Stimulated activated CD8-positive, alpha-beta memory T cell treated with anti-CD3 and anti-CD28 coated beads, Interleukin-4, amount 100 ng/mL, for 4 hours (primary cell): ENCODE measurements at places on chromosomes 1 and 21.

DNA sequence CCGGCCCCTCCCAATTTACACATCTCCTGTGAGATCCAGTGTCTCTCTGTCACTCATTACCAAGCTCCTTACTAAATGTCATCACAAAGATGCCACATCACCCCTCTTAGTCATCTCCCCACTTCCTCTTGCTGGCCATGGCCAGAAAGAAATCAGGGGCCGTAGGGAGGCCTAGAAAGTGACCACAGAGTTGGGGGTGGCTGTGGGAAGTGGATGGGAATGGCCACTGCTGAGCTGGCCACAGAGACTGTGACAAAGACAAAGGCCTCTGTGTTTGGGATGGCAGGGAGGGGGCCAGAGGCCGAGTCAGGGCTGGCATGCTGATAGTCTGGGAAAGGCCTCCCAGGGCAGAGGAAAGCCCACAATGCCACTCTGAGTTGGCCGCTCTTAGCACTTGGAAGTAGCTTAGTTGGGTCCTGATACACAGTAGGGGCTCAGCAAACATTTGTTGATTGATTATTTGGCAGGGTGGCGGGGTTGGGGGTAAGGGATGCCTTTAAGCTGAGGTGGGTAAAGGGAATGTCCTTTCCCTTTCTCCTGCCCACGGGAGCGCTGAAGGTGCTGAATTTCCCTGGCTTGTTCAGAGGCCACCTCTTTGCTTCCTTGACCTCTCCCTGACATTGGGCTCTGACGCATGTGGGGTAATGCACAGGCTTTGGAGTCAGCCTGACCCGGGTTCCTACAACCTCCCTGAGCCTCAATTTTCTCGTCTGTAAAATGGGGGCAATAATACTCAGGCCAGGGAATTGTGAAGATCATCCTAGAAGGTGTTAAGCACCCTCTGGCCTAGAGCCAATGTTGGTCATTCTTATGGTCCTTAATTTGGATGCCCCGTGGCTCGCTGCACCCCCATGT, 13.2 kb downstream of the NAV1 start:
- DNase-seq: no peak

- peak; percentile 50 for DNase-seq
Observed at GRCh38 chr1:113871597-113872113, at the start of gene PTPN22. Gene PTPN22 (minus strand): TSS chr1:113871712.

GRCh38 chr1:29218223-29218622, 12.5 kb downstream of the MECR start:
- DNase-seq: no peak

DNA sequence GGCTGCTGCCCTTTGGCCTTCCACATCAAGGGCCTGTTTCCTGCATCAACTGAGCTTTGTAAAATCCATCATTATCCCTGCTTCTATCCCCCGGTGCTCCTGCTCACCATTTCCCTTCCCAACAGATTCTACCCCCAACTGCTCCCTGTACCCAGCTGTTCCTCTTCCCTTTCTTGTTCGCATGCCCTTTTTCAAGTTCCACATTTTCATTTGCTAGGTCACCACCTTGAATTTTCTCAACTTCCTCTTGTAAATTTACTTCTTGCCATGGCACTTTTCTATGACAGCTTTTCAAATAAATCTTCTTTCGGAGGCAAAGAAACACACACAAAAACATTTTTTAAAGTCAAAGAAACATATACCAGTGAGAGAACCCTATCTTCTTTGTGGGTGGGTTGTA, 330.5 kb upstream of the ADGRL2 start:
- no peak for DNase-seq

GRCh38 chr1:113677250-113678158, 81.8 kb downstream of the PHTF1 start:
- no peak for DNase-seq

GRCh38 chr1:157005965-157006364, 39.6 kb downstream of the ARHGEF11 start:
- no peak for DNase-seq

DNA sequence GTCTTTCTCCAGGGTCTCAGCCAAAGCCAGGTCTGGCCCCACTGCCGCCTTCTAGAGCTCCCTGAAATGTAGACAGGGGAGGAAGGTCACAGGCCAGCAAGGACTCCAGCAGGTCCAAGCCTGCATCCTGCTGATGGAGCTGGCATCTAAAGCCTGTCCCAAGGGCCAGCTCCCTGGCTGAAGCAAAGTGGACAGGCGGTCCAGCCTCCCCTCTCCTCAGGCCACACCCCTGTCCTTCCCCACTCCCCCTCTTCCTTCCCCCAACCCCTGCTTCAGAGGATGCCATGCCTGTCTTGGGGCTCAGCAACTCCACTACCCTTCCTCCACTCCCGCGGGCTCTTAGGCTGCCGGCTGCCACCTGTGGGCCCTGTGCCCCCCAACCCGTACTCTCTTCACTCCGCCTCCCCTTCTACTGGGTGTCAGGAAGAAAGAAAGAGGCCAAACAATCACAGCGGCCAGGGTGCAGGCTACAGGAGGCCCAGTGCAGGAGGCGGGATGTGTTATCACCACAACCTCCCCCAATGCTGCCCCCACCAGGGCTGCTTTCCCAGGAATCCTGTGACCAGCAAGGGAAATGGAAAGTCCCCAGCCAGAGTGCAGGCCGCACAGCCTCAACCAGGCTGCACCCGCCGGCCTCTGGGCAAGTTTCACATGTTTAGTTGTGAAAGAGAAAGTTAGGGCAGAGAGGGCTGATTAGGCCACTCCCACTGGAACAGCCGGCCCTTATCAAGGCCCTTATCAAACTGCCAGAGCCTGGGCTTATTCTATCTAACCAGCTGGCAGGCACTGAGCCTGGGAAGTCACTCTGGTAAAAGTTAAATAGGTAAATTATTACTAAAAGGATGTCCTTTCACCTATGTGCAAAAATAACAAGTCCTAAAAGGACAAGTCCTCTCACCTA, 34.1 kb downstream of the ACOT7 start:
- DNase-seq: peak; percentile 31

DNA sequence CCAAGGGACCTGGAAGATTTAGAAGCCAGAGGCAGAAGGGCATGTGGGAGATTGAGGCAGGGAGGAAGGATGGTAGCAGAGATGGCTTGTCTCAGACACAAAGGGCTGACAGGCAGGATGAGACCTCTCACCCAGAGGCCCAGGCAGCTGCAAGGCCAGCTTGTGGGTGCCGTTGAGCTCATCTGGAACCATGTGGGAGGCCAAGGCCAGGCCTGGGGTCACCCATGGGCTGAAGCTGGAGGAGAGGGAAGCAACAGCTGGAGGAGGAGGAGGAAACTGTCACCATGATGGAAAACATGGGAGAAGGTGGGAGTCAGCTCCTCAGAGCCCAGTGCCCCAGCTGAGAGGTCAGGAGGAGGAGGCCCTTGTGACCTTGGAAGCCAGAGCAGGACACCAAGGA, 6.4 kb downstream of the CRABP2 start:
- no peak for DNase-seq

- no peak for DNase-seq
Observed at GRCh38 chr1:38018864-38019343, 6.4 kb downstream of the UTP11 start.

DNA sequence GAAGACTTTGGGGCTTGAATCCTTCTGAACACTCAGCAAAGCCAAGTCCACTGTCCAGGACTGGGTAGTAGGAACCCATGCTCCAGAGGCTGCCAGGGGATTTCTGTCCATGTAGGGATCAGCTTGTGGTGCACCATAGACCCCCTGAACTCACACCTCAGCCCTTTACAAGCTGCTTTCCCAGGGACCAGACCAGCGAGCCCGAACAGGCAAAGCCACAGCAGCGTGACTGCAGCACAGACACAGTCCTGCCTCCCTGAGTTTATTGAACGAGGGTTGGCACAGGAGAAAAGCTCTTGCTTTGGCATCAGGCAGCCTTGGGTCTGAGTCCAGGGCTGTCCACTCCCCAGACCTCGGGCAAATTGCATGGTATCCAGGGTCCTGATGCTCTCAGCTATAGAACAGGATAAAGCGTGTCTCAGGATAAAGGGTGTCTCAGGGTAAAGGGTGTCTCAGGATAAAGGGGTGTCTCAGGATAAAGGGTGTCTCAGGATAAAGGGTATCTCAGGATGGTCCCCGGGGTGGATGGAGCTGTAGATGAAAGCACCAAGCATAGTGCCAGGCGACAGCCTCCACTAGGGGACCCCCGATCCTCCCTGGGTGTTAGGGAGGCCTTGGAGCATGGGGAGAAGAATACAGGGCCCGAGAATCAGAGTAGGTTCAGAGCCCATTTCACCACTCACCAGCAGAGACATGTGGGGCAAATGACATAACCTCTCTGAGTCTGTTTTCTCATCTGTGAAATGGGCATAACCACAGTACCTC, 648.8 kb downstream of the NPHP4 start:
- no peak for DNase-seq

- DNase-seq: no peak
Observed at GRCh38 chr1:12100071-12100470, 37.0 kb downstream of the TNFRSF8 start.

GRCh38 chr1:234848972-234849649, 239.1 kb upstream of the IRF2BP2 start:
- no peak for DNase-seq

- no peak for DNase-seq
Observed at GRCh38 chr1:155897746-155898145, 13.4 kb downstream of the RIT1 start.

- no peak for DNase-seq
Observed at GRCh38 chr1:107739651-107740050, 225.3 kb downstream of the VAV3 start.
